ENCODE measurements at places on chromosomes 6 and 20. TPM values are rescaled to one million over a fixed set of nuclear protein-coding genes. Genes with fewer than 3 reads are reported as not detected.

The KIF13A gene
- total RNA-seq: 0.54 TPM

The ARFGEF2 gene
- total RNA-seq: 20.6 TPM

The ARMC2 gene
- 15.3 TPM for total RNA-seq

The MYMX gene
- total RNA-seq: not detected

The PDYN gene
- not detected for total RNA-seq

The TCF15 gene
- not detected for total RNA-seq

The DSN1 gene
- 32.4 TPM for total RNA-seq

The CPXM1 gene
- total RNA-seq: 0.25 TPM

All from activated naive CD8-positive, alpha-beta T cell treated with anti-CD3 and anti-CD28 coated beads, Interleukin-2, amount 10 ng/mL, durations not matched to agents 7 days and 5 days (primary cell).